ENCODE measurements at places on chromosomes 1 and 21.
A peak's percentile ranks its signal among the peaks of the same experiment; 100 is the strongest.

- DNase-seq, result peak; percentile 76
These were observed 108.7 kb downstream of the TSEN15 start for GRCh38 chr1:184160236-184160635.

- DNase-seq, result no peak
These were observed 56.2 kb upstream of the LBR start for GRCh38 chr1:225483818-225484656.

GRCh38 chr1:46285730-46286477 lies 17.5 kb downstream of the LRRC41 start:
- no peak for DNase-seq

- no peak for DNase-seq
These were observed 12.0 kb upstream of the SLC9A1 start for GRCh38 chr1:27166929-27167328.

GRCh38 chr1:89669441-89669840 lies 36.5 kb downstream of the LRRC8C start:
- no peak for DNase-seq

DNA sequence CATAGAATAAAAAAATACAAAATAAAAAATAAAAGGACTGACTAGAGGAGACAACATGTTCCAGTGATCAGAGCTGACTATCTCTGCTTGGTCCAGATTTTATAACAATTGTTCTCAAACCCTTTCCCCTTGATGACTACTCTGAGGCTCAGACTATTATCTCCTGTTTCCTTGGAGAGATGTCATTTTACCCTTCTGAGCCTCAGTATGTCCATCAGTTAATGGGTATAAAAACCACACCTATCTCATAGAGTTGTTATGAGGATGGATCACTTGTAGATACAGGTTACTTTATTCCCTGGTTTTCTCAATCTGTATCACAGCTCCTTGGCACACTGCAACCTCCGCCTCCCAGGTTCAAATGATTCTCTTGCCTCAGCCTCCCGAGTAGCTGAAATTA lies 7.0 kb downstream of the NKAIN1 start:
- DNase-seq, result no peak

DNA sequence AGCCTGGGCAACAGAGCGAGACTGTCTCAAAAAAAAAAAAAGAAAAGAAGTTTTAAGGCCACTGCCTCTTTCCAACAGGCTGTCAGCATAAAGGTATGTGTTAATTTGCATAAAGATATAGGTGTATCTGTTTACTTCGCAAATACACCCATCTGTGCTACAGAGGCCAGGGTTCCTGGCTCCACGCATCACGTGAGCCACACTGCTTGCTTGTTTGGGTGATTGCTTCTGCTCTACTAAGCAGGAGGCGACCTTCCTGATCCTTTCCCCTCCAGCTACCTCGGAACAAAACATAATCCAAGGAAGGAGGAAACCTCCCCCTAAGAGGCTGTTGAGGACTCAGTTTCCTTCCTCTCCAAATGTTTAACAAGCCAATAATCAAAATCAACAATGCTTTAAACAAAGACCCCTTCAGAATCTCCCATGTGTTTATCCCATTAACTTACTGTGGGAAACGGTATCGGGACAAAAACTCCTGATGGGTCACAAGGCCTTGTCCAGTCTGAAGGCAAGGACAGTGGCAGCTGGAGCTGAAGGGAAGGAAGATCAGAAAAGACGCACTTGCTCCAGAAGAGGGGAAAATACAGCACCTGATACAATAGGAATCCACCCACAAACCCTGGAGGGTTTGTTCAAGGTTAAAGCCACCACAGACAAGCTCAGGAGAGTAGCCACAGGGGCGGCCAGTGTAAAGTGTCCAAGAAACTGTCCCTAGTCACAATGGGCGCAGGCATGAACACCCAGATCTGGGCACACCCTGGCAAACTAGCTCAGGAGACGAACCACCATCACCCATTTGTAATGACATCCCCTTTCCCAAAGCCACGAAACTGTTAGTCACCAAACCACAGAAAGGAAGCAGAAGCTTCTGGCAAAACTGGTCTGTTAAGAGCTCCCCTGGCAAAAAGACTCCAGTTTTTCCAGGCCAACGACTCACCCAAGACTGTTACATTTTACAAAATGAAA lies 17.2 kb downstream of the CTNNBIP1 start:
- no peak for DNase-seq

GRCh38 chr1:108813326-108813725 lies 43.6 kb downstream of the AKNAD1 start:
- DNase-seq, result no peak

DNA sequence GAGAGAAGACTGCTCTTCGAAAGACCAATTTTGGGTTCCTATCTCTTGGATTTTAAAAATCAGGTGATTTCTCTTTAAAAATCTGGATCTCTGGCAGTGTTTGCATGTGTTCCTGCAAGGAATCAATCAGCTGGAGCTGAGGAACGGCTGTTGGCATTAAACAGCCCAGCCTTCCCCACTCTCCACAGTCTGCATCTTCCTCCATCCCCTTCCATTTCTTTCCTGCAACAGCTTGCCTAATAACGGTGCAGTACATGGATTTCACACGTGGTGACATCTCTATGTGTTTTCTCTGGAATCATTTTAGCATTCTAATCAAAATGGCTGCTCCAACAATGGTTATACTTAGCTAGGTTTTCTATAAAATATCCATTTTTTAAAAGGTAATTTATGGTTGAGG lies 20.0 kb downstream of the RIPPLY3 start:
- DNase-seq, result no peak
